ENCODE measurements at places on chromosomes 12 and 14. TPM values are rescaled to one million over a fixed set of nuclear protein-coding genes. Genes with fewer than 3 reads are reported as not detected.

P3H3 gene
- 258 TPM for total RNA-seq

SOX5 gene
- total RNA-seq, result 6.6 TPM

KRT72 gene
- total RNA-seq, result not detected

ETV6 gene
- total RNA-seq, result 11.4 TPM

LRRC10 gene
- total RNA-seq, result not detected

PCBP2 gene
- total RNA-seq, result 411 TPM

CLEC14A gene
- 0.33 TPM for total RNA-seq

C14orf180 gene
- total RNA-seq, result not detected

AHNAK2 gene
- total RNA-seq, result 194 TPM

OAS1 gene
- 1.2 TPM for total RNA-seq

TMED8 gene
- total RNA-seq, result 14.8 TPM

OR6C2 gene
- not detected for total RNA-seq

RPL10L gene
- not detected for total RNA-seq

PTMS gene
- 47.1 TPM for total RNA-seq

All from smooth muscle cell of the pulmonary artery (primary cell).